NCI-H446 treated with DMSO at 0.1 percent for 48 hours (cell line): ENCODE measurements at places on chromosomes 1 and 21.

GRCh38 chr1:87250336-87250735 lies 78.3 kb upstream of the LMO4 start:
- no peak for DNase-seq

DNA sequence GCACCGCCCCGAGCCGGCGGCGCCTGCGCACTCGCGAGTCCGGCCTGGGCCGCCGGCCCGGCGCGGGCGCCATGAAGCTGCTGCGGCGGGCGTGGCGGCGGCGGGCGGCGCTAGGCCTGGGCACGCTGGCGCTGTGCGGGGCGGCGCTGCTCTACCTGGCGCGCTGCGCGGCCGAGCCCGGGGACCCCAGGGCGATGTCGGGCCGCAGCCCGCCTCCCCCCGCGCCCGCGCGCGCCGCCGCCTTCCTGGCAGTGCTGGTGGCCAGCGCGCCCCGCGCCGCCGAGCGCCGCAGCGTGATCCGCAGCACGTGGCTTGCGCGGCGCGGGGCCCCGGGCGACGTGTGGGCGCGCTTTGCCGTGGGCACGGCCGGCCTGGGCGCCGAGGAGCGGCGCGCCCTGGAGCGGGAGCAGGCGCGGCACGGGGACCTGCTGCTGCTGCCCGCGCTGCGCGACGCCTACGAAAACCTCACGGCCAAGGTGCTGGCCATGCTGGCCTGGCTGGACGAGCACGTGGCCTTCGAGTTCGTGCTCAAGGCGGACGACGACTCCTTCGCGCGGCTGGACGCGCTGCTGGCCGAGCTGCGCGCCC lies at the start of gene B3GALT6:
B3GALT6 (plus strand) TSS at position 30 of the 588 bp plus-strand sequence; CDS start at position 72, 42 bp downstream.
- DNase-seq: no peak

- no peak for DNase-seq
These were observed 30.2 kb downstream of the LPAR3 start for GRCh38 chr1:84862810-84863251.

GRCh38 chr1:194931166-194931565 lies 1677.1 kb downstream of the KCNT2 start:
- DNase-seq: no peak

DNA sequence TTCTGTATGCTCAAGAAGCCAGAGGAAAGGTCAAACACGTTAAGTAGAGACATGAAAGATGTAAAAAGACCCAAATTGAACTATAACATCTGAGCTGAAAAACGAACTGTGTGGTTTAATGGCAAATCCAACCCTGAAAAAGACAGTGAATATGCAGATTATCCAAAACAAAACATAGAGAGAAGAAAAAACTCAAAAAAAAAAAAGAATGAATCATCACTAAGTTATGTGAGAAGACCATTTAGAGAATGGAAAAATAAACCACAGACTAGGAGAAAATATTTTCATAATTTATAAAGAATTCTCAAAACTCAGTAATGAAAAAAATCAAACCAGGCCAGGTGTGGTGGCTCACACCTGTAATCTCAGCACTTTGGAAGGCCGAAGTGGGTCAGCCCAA lies 253.3 kb downstream of the PLPP3 start:
- DNase-seq: no peak

GRCh38 chr1:220011620-220012019 lies 34.7 kb downstream of the EPRS1 start:
- no peak for DNase-seq

DNA sequence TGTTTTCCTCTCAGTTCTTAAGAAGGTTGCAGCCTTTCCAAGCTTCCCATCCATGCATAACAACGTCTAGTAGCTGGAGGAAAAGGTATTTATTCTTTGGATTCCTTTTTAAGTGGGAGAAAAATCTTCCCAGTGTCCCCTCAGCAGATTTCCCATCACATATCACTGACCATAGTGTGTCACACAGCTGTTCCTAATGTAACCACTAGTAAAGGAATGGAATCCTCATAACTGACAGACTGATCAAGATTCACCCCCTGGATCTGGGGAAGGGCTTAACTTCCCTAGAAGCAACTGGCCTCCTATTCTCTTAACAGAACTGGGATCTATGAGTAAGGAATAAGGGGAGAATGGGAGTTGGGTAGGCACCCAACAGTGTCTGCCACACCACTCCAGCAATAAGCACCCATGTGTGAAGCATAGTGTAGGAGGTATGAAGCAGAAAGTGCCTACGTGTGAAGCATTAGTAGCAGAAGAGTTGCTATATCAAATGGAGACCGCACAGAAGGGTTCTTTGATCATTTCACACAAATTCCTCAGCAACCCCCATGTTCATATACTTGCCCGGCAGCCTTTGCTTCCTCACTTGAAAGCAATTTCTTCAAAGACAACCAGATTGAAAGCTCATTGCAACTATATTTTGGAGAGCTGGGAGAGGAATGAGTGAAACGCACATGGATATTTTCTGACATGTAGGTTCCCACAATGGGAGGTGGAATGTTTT lies 28.2 kb upstream of the DNAH14 start:
- DNase-seq: no peak

- DNase-seq: no peak
These were observed 87.9 kb downstream of the MATN1 start for GRCh38 chr1:30635391-30635975.

- no peak for DNase-seq
These were observed 116.2 kb upstream of the USP24 start for GRCh38 chr1:55331351-55331750.

GRCh38 chr1:16120940-16121410 lies 34.9 kb downstream of the EPHA2 start:
- DNase-seq: no peak

GRCh38 chr1:27601771-27602461 lies 2.0 kb downstream of the AHDC1 start:
- DNase-seq: no peak

DNA sequence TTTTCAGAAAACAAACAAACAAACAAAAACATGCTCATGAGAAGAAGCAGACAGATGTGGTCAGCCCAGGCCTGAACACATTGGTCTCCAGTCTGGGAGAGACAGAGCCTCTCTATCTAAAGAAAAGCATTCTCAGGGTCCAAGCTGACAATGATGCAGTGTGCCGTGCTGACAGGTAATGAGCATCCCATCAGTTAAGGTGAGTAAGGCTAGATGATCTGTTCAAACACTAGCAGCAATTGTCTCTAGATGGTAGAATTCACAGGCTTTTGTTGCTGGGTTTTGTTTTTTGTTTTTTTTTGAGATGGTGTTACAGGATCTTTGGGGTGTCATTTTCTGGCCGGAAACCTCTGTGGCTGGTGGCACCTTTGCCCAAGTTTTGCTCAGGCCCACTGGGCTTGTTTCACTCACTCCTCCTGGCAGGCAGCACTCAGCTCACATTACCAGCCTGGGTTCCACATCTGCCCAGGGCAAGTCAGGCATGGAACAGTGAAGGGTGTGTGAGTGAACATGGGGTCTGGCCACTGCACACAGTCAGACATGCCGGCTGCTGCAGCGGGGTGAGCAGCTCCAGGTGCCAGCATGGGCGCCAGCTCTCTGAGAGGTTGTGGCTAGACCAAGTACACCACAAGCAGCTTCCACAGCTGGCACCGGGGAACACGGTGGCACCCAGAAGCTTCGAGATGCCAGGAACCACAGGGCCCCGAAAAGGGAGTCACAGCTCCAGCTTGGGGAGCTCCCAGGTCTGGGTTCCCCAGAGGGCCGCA lies 2.5 kb upstream of the C1QA start:
- DNase-seq: no peak
